Breast epithelium (tissue), 4 donors: ENCODE measurements at places on chromosomes 2 and 18. TPM values are rescaled to one million over a fixed set of nuclear protein-coding genes. Genes with fewer than 3 reads are reported as not detected.

Gene RNF103
- 37.4 TPM for total RNA-seq

Gene ARHGAP25
- 10.8 TPM for total RNA-seq

Gene NOSTRIN
- 35.9 TPM for total RNA-seq

Gene COA5
- total RNA-seq, result 50.8 TPM

Gene UGT1A4
- total RNA-seq, result not detected

Gene B3GNT2
- total RNA-seq, result 16.3 TPM

Gene TNFAIP6
- total RNA-seq, result 5.3 TPM

Gene GAREM1
- total RNA-seq, result 7.8 TPM

Gene CCDC68
- total RNA-seq, result 9.6 TPM

Gene NAT8
- total RNA-seq, result not detected

Gene PLEKHH2
- 42.1 TPM for total RNA-seq

Gene ADAM23
- total RNA-seq, result 2.5 TPM

Gene IL1RL2
- 1.9 TPM for total RNA-seq

Gene MORN2
- 14.3 TPM for total RNA-seq

Gene CGREF1
- total RNA-seq, result 3.2 TPM

Gene RPIA
- total RNA-seq, result 10.4 TPM
